ENCODE measurements at places on chromosomes 5 and 9.
A peak's percentile ranks its signal among the peaks of the same experiment; 100 is the strongest.

DNA sequence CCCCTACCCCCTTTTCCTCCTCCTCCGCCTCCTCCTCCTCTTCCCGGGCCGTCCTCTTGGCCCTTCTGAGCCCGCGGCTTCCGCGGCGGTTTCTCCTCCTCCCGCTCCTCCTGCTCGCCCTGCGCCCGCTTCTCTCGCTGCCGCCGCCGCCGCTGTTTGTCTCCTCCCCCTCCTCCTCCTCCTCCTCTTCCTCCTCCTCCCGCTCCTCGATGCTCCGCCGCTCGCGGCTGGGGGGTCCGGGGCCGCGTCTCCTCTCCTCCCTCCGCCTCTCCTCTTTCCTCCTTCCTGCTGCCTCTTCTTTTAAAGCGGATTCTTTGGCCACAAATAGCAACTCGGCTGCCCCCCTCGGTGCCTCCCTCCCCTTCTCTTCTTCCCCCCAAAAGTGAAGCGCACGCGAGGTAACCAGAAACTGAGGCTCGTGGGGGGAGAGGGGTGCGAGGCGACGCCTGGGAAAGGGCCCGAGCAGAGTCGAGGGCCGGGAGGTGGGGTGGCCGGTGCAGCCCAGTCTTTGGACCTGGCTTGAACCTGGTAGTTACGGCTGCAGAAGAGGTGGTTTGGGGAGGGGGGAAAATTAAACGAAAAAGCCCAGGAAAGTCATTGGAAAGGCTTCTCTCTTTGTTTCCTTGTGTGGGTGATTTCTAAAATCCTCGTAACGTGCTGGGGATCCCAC is 1058.5 kb upstream of the DMAC1 start:
- DNase-seq, result no peak

DNA sequence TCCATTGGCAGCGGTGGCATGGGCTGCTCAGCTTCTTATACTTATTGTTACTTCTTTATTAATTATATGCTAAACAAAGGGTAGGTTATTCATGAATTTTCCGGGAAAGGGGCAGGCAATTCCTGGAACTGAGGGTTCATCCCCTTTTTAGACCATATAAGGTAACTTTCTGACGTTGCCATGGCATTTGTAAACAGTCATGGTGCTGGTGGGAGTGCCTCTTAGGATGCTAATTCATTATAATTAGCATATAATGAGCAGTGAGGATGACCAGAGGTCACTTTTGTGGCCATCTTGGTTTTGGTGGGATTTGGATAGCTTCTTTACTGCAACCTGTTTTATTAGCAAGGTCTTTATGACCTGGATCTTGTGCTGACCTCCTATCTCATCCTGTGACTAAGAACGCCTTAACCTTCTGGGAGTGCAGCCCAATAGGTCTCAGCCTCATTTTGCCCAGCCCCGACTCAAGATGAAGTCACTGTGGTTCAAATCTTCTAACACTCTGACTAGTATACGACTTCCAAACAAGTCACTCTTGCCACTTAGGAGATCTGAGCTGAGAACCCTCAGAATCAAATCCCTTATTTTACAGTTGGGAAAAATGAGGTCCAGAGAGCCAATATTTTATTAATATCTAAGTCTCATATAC is 237.5 kb downstream of the TRIM32 start:
- no peak for DNase-seq

GRCh38 chr9:31302620-31303418 is 1081.6 kb upstream of the ACO1 start:
- no peak for DNase-seq

GRCh38 chr9:104738452-104738851 is 9.0 kb upstream of the NIPSNAP3A start:
- DNase-seq, result no peak

GRCh38 chr9:13688990-13689600 is 409.6 kb upstream of the MPDZ start:
- DNase-seq, result no peak

GRCh38 chr9:126423142-126423915 is 96.7 kb downstream of the MVB12B start:
- DNase-seq, result peak; percentile 38

- no peak for DNase-seq
Observed at GRCh38 chr9:93263334-93264229, 79.6 kb downstream of the WNK2 start.

- no peak for DNase-seq
Observed at GRCh38 chr5:14406554-14406849, 175.1 kb upstream of the OTULINL start.

Measured in naive thymus-derived CD8-positive, alpha-beta T cell (primary cell).